ENCODE measurements at places on chromosomes 2 and 18. TPM values are rescaled to one million over a fixed set of nuclear protein-coding genes. Genes with fewer than 3 reads are reported as not detected.

Gene MRO
- total RNA-seq, result not detected

Gene C2orf81
- 1.3 TPM for total RNA-seq

Gene DPYSL5
- not detected for total RNA-seq

Gene LYG2
- total RNA-seq, result not detected

Gene PUS10
- total RNA-seq, result 9.6 TPM

DNA sequence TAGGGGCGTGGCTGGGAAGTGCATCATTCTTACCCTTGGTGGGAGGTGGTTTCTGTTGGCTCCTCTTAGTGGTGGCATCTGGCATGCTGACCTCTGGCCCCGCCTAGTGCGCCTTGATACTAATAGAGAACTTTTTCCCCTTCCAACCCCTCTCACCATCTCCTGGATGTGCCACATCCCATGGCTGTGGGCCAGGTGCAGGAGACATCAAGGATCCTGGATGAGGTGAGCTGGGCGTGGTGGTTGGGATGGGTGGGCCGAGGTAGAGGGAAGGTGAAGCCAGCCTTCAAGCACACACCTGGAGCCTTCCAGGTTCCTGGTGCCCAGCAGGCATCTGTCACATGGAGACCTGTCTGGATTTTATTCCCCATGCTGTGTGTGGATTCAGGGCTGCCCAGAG lies 149.2 kb downstream of the DYSF start:
- no peak for DNase-seq

DNA sequence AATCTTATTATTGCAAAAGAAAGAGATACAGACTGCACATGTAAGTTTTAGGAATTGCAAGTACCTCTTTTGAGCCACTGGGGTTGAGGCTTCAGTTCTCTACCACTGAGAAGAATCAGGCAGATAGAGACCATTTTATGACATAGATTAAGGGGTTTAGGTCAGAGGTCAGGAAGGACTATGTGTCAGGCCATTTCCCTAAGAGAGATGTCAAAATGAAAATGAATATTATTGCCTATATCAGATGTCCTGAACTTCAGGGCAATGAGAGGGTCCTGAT lies 113.7 kb downstream of the GATA6 start:
- no peak for DNase-seq

DNA sequence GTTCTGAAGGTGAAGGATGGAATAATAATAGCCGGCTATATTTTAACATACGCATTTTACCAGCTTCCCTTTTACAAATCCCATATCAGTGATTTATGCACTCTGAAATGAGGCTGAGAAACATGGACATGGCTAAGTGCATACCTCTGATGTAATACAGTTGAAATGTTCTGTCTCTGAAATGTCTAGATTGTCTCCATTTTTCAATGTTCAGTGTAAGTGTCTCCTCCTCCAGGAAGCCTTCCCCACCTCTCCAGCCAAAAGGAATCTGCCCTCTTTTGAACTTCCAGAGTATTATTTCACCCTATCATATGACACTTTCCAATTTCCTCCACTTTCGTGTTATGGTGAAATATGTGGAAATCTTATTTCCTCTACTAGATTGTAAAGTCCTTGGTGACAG lies 29.5 kb upstream of the ME2 start:
- no peak for DNase-seq

DNA sequence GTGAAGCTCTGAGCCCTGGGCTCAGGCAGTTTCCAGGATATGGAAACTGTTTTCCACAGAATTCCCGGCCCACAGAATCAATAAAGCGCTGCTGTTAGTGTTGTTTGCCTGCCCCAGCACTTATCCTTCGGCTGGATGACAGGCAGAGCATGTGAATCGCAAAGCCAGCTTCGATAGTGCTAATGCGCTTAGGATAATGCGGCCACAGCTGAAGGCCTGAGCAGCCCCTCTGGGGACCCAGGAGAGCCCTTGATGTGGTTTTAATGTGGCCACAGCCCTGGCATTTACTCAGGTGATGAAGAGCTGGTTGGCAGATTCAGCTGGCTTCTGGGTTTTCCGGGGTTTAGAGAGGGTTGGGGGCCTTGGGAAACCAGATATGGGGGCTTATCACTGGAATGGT lies 23.7 kb downstream of the PCARE start:
- DNase-seq, result no peak

DNA sequence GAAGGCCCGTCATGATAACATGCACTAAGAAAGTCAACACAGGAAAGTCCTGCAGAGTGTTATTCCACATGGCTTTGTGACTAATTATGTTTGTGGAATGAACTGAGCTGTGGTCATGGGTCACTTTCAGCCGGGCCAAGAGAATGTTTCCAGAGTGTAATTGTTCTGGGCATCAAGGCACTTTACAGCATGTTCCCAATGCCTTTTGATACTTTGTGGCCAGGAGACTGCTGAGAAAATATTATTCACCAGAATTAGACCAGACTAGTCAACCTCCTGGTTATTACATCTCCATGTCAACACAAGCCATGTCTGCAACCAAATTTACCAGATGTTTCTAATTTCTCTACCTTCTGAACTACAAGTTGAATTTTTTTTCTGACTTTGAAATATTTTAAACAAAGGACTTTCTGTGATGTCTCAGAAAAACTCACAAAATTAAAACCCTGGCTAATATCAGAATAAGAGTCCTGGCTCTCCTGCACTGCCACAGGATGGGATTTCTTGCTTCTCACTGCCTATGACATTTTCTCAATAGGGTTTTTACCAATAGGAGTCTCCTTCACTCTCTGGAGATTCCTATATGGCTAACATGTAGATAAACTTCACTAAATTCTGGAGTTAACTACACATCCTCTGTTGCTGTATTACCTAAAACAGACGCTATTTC lies 90.6 kb upstream of the WDR75 start:
- DNase-seq, result peak; percentile 94

GRCh38 chr2:176328149-176328548 lies 58.9 kb downstream of the MTX2 start:
- no peak for DNase-seq

DNA sequence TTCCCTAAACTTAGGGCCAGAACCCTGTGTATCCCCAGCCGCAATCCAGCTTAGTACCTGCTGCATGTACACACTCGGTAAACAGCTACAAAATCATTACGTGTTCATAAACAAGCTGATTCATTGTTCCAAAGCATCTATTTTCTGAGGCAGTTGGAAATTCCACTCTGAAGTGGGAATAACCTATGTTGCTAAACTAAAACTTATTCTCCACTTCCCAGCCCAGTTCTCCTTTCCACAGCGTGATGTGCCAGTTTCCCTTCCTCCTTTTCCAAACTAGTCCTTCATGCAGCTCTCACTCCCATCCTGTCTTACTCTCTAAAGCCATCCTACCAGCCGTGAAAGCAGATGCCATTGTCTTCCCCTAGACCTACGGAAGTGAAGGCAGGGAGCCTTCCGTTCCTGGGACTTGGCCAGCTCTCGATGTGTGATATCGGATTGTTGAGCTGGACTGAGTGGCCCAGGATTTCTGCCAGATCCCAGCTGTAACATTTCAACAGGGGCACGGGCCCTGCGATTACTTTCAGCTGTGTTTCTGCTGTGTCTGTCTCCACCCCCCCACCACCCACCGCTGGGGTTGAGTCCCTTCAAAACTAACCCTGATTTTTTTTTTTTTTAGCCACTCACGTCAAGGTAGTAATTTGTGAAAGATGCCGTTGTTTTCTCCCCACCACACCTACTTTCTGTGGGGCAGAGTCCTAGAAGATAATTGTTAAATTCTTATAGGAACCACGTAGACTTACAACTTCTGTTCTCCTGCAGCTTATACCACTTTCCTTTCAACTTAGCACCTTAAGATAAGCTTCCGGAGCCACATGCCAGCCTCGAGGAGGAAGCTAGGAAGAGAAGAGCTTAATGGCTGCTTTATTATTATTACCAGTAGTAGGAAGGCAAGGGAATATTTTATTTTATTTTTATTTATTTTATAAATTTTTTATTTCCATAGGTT lies 100.9 kb downstream of the CRIM1 start:
- peak; percentile 91 for DNase-seq
